ENCODE measurements at places on chromosomes 2 and 18. TPM values are rescaled to one million over a fixed set of nuclear protein-coding genes. Genes with fewer than 3 reads are reported as not detected.

DNA sequence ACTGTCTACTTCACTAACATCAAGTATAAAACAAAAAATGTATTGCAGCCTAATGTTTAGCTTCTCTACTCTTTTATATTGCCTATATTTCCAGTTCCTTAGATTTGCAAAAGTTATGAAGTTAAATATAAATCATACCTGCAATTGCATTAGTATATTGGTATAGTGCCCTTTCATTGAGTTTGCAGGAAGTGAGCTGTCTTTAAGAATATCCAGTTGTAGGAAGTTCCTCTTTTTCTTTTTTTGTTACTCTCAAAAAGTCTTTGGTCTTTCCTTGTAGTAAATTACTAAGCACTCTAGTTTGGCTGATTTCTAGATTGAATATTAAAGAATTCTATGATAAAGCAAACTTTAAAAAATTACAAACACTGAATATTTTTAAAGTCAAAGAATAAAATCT, 71.3 kb upstream of the FN1 start:
- H3K4me3 ChIP-seq, result no peak overlapping the region
- no peak overlapping the region for H3K27ac ChIP-seq

- H3K27ac ChIP-seq, result no peak overlapping the region
- no peak for DNase-seq
- no peaks in the 10 kb centered on the region for H3K36me3 ChIP-seq
- H3K27me3 ChIP-seq, result peaks cover 9% of the 10 kb centered on the region
- H3K4me3 ChIP-seq, result no peak overlapping the region
- H3K4me1 ChIP-seq, result no peaks in the 10 kb centered on the region
Observed at GRCh38 chr2:173750353-173750801, 214.8 kb downstream of the SP3 start.

DNA sequence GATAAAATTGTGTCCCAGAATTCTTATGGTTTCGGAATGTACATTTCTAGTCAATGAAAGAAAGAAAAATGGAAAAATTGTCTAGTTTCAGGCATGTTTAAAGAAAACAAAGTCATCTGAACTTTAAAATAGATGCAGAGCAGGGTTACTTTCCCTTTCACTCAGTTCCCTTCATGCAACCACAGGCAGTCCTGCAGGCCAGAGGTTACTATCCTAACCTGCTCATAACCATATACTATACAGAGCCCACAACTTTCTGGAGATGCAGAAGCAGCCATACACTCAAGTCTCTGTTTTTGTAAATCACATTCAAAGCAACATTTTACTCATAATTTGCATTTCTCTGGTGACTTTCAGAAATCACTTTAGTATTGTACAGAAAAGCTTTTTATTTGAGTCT, 690.3 kb downstream of the MBD2 start:
- no peak for DNase-seq
- H3K27ac ChIP-seq, result no peak overlapping the region
- H3K4me1 ChIP-seq, result no peaks in the 10 kb centered on the region
- no peak overlapping the region for H3K4me3 ChIP-seq
- H3K36me3 ChIP-seq, result no peaks in the 10 kb centered on the region

Gene TXNL4A
- 107 TPM for total RNA-seq

GRCh38 chr2:47509250-47509649, 106.3 kb downstream of the MSH2 start:
- peak overlapping the region; percentile 13 for H3K4me3 ChIP-seq
- no peak overlapping the region for H3K27ac ChIP-seq
- no peaks in the 10 kb centered on the region for H3K27me3 ChIP-seq
- DNase-seq, result no peak

- no peak overlapping the region for H3K27ac ChIP-seq
- H3K27me3 ChIP-seq, result no peaks in the 10 kb centered on the region
- no peaks in the 10 kb centered on the region for H3K36me3 ChIP-seq
- H3K4me3 ChIP-seq, result no peak overlapping the region
- no peak for DNase-seq
Observed at GRCh38 chr18:66764230-66764629, 160.3 kb upstream of the CDH19 start.

DNA sequence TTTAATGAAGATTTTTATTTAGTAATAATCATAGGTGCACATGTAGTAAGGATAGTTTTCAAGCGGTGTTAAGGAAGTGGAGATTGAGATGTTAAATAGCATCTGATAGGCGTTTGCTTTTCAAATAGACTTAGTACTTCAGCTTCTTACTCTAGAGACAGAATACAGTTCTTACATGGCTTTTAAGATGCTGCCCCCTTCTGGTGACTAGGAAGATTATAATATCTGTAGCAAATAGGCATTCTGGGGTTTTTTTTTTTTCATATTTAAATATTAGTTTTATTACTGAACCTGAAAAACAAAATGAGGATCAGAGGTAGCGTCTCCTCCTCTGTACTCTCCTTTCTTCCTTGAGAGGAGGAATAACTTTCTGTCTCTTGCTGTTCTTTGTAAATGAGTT, 100.2 kb downstream of the AGAP1 start:
- no peak for DNase-seq
- no peaks in the 10 kb centered on the region for H3K4me1 ChIP-seq
- no peaks in the 10 kb centered on the region for H3K36me3 ChIP-seq
- no peak overlapping the region for H3K4me3 ChIP-seq

Gene NR4A2
- total RNA-seq, result 3.0 TPM

- H3K4me1 ChIP-seq, result no peaks in the 10 kb centered on the region
- no peak overlapping the region for H3K4me3 ChIP-seq
- H3K27ac ChIP-seq, result no peak overlapping the region
- no peak for DNase-seq
- no peaks in the 10 kb centered on the region for H3K36me3 ChIP-seq
Observed at GRCh38 chr2:99753505-99753904, 263.7 kb upstream of the REV1 start.

Gene RAB27B
- total RNA-seq, result 1.7 TPM

Gene ARHGEF4
- 5.4 TPM for total RNA-seq

DNA sequence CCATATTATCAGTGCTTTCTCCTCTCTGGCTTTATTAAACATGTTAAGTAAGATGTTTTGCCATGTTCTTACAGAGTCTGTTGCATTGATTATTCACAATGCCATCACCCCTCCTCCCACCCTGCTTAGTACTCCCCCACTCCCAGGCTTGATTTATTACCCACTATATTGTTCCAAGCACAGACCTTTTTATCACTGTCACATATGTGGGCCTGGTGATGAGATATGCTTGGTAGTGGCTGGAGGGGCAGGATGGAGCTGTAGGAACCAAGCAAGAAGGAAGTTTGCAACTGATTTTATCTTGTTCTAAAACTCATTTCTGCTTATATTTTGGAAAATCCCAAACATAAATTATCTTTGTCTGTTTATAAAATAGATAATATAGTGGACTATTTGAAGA, 748.2 kb upstream of the CELF4 start:
- DNase-seq, result no peak
- H3K4me3 ChIP-seq, result no peak overlapping the region
- no peak overlapping the region for H3K27ac ChIP-seq
- no peaks in the 10 kb centered on the region for H3K27me3 ChIP-seq
- H3K4me1 ChIP-seq, result no peaks in the 10 kb centered on the region
- H3K36me3 ChIP-seq, result no peaks in the 10 kb centered on the region

Gene COL4A4
- not detected for total RNA-seq

DNA sequence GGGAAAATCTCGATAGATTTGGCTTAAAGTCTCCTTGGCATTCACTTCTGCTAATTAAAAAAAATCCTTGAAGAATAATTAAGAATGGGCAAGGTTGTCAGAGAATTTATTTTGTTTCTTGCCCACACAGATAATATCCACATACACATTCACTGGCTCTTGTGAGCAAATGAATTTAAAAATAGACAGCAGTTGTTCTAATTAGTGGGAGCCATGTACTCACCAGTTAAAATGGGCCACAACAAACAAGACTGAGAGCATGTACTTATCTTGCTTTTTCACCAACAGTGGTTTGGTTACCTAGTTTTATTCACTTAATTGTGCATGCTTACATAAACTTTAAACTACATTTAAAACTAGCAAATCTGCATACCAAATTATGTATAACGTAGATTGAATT, 53.5 kb downstream of the TMEM182 start:
- no peak for DNase-seq
- H3K36me3 ChIP-seq, result no peaks in the 10 kb centered on the region
- H3K27me3 ChIP-seq, result no peaks in the 10 kb centered on the region
- no peak overlapping the region for H3K4me3 ChIP-seq
- H3K4me1 ChIP-seq, result no peaks in the 10 kb centered on the region

Gene CNGA3
- total RNA-seq, result not detected

DNA sequence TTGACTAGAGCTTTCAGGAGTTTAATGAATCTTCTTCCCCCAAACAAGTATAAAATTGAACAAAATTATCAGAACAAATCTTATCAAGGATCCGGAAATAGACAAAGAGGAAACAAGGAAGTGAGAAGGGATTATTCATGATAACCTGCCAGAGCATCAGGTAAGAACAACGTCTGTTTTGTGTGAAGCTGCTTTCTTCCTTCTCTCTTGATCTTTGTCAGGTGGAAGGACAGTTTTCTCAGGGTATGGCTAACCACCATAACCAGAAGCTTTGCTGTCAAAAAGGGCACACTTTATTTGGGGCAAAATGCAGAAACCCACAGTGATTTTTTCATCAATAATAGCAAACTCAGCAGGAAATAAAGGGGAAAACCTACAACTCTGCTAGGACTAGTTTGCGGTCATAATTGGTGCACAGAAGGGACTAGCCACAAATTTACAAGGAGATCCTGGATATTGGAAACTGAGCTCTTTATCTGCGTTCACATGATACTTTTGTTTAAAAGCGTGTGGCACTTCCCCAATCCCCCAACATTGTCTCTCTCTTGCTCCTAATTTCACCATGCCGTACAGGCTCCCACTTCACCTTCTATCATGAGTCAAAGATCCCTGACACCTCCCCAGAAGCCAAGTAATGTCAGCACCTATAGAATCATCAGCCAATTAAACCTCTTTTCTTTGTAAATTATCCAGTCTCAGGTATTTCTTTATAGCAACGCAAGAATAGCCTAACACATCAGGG, 124.2 kb downstream of the FSIP2 start:
- H3K36me3 ChIP-seq, result no peaks in the 10 kb centered on the region
- no peak for DNase-seq
- H3K4me1 ChIP-seq, result no peaks in the 10 kb centered on the region
- H3K27ac ChIP-seq, result no peak overlapping the region

DNA sequence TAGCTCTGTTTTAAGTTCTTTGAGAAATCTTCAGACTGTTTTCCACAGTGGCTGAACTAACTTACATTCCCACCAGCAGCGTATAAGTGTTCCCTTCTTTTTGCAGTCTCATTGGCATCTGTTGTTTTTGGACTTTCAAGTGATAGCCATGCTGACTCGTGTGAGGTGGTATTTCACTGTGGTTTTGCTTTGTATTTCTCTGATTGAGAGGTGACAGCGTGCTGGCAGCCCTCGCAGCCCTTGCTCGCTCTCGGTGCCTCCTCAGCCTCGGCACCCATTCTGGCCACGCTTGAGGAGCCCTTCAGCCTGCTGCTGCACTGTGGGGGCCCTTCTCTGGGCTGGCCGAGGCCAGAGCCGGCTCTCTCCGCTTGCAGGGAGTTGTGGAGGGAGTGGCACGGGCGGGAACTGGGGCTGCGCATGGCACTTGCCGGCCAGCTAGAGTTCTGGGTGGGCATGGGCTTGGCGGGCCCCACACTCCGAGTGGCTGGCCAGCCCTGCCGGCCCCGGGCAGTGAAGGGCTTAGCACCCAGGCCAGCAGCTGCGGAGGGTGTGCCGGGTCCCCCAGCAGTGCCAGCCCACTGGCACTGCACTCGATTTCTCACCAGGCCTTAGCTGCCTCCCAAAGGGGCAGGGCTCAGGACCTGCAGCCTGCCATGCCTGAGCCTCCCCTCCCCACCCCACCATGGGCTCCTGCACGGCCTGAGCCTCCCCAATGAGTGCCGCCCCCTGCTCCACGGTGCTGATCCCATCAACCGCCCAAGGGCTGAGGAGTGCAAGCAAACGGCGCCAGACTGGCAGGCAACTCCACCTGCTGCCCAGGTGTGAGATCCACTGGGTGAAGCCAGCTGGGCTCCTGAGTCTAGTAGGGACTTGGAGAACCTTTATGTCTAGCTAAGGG, 151.8 kb downstream of the IRS1 start:
- no peak overlapping the region for H3K4me3 ChIP-seq
- peaks cover 29% of the 10 kb centered on the region for H3K4me1 ChIP-seq
- H3K27ac ChIP-seq, result no peak overlapping the region
- H3K36me3 ChIP-seq, result peaks cover 20% of the 10 kb centered on the region
- H3K27me3 ChIP-seq, result peaks cover 13% of the 10 kb centered on the region

Gene ABCB11
- 0.28 TPM for total RNA-seq

DNA sequence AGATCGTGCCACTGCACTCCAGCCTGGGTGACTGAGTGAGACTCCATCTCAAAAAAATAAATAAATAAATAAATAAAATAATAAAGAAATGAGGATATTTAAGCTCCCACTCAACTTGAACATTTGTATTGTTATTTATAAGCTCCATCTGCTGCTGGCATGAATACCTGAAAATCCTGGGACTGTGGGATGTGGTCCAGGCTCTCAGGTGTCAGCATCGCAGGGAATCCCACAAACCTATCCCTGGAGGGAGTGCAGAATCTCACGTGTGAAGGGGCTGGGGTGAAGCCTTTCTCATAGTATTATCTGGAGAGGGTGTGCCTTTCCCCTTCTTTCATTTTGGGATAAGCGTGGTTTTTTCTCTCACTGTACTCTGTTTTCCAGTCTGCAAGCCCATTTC, 47.4 kb upstream of the POLE4 start:
- H3K4me1 ChIP-seq, result peaks cover 20% of the 10 kb centered on the region
- H3K27ac ChIP-seq, result no peak overlapping the region
- H3K4me3 ChIP-seq, result no peak overlapping the region
- no peak for DNase-seq
- H3K36me3 ChIP-seq, result peaks cover 1% of the 10 kb centered on the region
- peaks cover 52% of the 10 kb centered on the region for H3K27me3 ChIP-seq

- no peaks in the 10 kb centered on the region for H3K36me3 ChIP-seq
- H3K27me3 ChIP-seq, result peaks cover 28% of the 10 kb centered on the region
- DNase-seq, result peak; percentile 55
- no peak overlapping the region for H3K27ac ChIP-seq
- H3K4me1 ChIP-seq, result peaks cover 23% of the 10 kb centered on the region
Observed at GRCh38 chr2:74587664-74588277, 33.3 kb downstream of the DOK1 start.

GRCh38 chr2:240619506-240620148, 5.7 kb upstream of the GPR35 start:
- no peaks in the 10 kb centered on the region for H3K27me3 ChIP-seq
- H3K36me3 ChIP-seq, result peaks cover 27% of the 10 kb centered on the region
- peak; percentile 30 for DNase-seq
- peaks cover 46% of the 10 kb centered on the region for H3K4me1 ChIP-seq

DNA sequence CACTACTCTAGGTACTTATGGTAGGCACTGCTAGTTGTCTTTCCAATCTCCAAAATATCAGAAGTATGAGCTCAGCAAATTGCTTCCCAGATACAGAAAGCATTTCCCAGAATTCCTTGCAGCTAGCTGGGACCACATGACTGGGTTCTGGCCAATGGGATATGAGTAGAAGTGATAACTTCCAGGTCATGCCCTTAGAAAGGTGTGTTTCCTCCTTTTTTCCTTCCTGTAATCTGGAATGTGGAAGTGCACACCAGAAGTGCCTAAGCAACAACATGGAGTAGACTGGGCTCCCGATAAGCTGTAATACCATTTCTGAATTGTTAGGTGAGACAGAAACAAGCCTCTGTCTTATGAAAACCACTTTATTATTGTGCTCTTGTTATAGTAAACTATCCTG, 279.8 kb downstream of the ZNF385B start:
- no peaks in the 10 kb centered on the region for H3K27me3 ChIP-seq
- no peaks in the 10 kb centered on the region for H3K36me3 ChIP-seq
- H3K4me3 ChIP-seq, result no peak overlapping the region

Gene C2orf69
- 15.8 TPM for total RNA-seq

GRCh38 chr18:11153097-11153496, 3.7 kb upstream of the PIEZO2 start:
- no peak overlapping the region for H3K4me3 ChIP-seq
- H3K27me3 ChIP-seq, result peaks cover 26% of the 10 kb centered on the region
- H3K27ac ChIP-seq, result no peak overlapping the region
- no peaks in the 10 kb centered on the region for H3K36me3 ChIP-seq
- H3K4me1 ChIP-seq, result peaks cover under 1% of the 10 kb centered on the region
- no peak for DNase-seq

Gene CDCA7
- total RNA-seq, result 77.8 TPM
